ENCODE measurements at places on chromosomes 1 and 21. TPM values are rescaled to one million over a fixed set of nuclear protein-coding genes. Genes with fewer than 3 reads are reported as not detected.

DNA sequence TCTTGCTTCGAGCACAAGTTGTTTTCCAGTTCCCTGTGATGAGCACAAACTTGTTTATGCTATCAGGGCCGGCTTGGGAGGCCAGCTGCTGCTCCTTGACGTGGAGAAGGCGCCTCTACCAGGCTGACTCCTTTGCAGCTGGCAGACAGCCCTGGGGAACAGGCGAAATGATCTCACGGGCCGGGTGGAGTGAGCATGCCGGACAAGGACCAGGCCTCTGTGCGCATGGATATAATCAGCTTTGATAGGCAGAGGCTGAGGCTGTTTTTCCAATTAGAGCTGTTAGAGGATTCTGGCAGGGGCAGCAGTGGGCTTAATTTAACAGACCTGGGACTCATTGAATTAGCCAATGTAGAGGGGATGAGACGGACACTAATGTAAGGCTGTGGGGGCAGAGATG lies 38.9 kb downstream of the FAM163A start:
- DNase-seq, result no peak
- H3K27me3 ChIP-seq, result peaks cover 5% of the 10 kb centered on the region
- peaks cover 33% of the 10 kb centered on the region for H3K4me1 ChIP-seq
- no peaks in the 10 kb centered on the region for H3K36me3 ChIP-seq

DNA sequence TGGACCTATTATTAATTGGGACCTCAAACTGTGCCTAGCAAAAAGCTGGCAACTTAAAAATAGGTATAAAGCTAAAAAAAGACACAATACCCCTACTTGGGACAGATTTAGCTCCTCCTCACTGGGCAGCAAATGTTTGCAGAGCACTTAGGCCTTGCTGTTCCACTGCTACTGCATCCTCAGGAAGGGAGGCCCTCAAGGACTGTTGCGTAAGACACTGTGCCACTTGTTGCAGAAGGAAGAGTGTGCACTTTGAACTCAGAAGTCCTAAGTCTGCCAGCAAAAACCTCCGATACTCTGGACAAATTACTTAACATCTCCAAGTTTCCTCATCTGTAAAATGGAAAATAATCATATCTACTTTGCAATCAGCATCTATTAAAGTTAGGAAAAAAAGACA lies 322.9 kb downstream of the BARHL2 start:
- no peaks in the 10 kb centered on the region for H3K27me3 ChIP-seq
- no peaks in the 10 kb centered on the region for H3K36me3 ChIP-seq
- no peaks in the 10 kb centered on the region for H3K4me1 ChIP-seq
- no peak overlapping the region for H3K27ac ChIP-seq
- no peak for DNase-seq

The LEPR gene
- 4.3 TPM for total RNA-seq

The SLC35F3 gene
- total RNA-seq, result 0.25 TPM

The DIO1 gene
- total RNA-seq, result not detected

DNA sequence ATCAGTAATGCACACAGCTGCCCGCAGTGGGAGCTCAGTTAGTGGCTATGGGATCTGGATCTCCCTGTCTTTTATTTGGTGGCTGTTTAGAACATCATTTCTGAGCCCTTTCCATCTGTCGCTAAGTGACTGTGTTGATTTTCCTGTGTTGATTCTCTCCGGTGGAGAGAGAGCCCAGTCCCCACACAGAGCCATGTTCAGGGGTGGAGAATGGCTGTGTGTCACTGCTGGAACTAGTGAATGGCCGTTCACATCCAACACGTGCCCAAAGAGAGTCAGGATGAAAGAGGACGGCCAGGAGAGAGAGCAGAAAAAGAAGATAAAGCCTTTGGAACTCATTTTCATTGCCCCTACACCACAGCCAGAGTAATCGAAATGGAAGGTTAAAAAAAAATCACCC lies 76.2 kb downstream of the FBXO2 start:
- H3K36me3 ChIP-seq, result no peaks in the 10 kb centered on the region
- no peaks in the 10 kb centered on the region for H3K4me1 ChIP-seq
- no peak for DNase-seq
- H3K4me3 ChIP-seq, result no peak overlapping the region
- H3K27me3 ChIP-seq, result peaks cover 74% of the 10 kb centered on the region

The CLDN19 gene
- 1.6 TPM for total RNA-seq

- peaks cover 5% of the 10 kb centered on the region for H3K27me3 ChIP-seq
- no peak overlapping the region for H3K27ac ChIP-seq
- no peak overlapping the region for H3K4me3 ChIP-seq
- H3K36me3 ChIP-seq, result no peaks in the 10 kb centered on the region
Measured at GRCh38 chr1:206925106-206925736, 3.5 kb upstream of the FCMR start.

The SCAMP3 gene
- total RNA-seq, result 49.8 TPM

- peaks cover 6% of the 10 kb centered on the region for H3K4me1 ChIP-seq
- peaks cover 61% of the 10 kb centered on the region for H3K27me3 ChIP-seq
- DNase-seq, result no peak
- H3K4me3 ChIP-seq, result peak overlapping the region; percentile 40
- no peaks in the 10 kb centered on the region for H3K36me3 ChIP-seq
- no peak overlapping the region for H3K27ac ChIP-seq
Measured at GRCh38 chr1:21667348-21668231, 1.6 kb downstream of the RAP1GAP start.

DNA sequence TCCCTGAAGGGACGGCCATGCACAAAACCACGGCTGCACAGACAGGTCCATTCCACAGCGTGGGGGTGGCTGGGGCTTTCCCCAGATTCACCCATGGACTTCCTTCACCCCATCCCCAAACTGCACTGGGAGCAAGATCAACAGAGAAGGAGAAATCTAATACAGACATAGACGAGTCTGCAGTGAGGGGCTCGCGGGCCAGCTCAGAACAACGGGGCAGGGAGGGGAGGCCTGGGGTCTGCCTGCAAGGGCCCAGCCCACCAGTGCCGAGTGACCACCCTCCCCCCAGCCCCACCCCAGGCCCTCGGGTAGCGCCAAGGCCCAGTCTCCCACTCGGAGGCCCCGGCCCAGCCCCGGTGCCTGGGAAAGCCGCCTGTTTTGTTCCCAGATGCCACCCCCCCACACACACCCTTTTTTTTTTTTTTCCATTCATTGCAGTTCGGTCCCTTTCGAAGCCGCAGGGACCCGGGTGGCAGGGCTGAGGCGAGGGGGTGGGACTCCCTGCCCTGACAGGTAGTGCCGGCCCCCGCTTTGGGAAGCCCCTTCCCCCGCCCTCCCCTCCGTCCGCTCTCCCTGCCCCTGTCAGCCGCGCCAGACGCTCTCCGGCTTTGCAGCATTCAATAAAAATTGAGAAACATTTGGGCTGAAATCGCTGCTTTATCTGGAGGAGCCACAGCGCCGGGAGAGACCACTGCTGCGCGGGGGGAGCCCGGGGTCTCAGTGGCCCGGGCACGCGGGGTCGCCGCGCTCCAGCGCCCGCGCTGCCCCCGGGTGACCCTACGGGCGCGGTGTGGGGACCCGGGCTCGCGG lies 543 bp upstream of the EPHB2 start:
- peak overlapping the region; percentile 93 for H3K27ac ChIP-seq
- DNase-seq, result peak; percentile 75
- no peaks in the 10 kb centered on the region for H3K36me3 ChIP-seq
- peaks cover 48% of the 10 kb centered on the region for H3K4me1 ChIP-seq

DNA sequence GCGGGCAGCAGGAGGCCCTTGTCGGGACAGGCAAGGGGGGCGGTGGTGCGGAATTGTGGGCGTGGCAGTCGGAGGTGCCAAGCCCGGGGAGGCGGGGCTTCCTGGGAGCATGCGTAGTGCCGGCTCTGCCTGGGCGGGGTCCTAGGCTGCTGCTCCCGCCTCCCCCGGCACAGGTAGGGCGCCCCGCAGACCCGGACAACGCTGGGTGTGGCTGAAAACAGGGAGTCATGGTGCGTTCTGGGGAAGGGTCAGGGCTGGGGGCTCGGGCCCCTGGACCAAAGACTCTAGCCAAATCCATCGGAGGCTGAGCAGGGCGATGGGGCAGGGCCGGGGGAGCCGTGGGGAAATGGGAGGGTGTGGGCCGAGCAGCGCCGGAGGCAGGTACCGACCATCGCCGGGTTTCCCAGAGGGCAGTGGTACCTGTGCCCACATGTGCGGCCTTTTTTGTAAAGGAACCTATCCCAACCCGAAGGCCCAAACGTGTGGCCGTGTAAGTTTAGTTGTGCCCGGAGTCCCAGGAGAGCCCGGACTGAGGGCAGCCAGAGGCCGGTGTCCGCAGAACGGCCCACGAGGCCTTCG lies 231.9 kb downstream of the SDCCAG8 start:
- H3K4me1 ChIP-seq, result peaks cover 5% of the 10 kb centered on the region
- H3K27ac ChIP-seq, result peak overlapping the region; percentile 30
- DNase-seq, result no peak
- H3K27me3 ChIP-seq, result no peaks in the 10 kb centered on the region

The FCRL2 gene
- total RNA-seq, result not detected

- H3K27me3 ChIP-seq, result no peaks in the 10 kb centered on the region
- peaks cover 6% of the 10 kb centered on the region for H3K4me1 ChIP-seq
- DNase-seq, result no peak
- H3K4me3 ChIP-seq, result no peak overlapping the region
- H3K36me3 ChIP-seq, result peaks cover 5% of the 10 kb centered on the region
Measured at GRCh38 chr1:229133811-229134210, 137.1 kb upstream of the RAB4A start.

The S100A2 gene
- 0.51 TPM for total RNA-seq

The NPHS2 gene
- total RNA-seq, result not detected

DNA sequence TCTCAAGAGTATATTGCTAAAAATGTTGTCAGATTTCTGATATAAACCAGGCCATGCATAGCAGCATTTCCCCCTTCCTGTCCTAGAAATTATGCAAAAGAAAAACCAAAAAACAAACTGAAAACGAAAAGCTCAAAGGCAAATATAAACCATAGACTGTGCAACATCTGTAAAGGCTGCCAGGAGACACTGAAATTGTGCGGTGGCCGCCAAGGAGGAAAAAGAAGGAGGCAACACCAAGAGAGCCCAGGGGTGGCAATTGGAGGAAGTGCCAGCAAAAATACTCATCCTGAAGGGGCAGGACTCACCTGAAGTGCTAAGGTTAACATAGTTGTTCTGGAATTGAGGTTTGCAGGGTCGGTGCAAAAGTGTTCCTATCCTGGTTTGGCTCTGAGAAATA lies 92.0 kb downstream of the RWDD3 start:
- no peak for DNase-seq
- H3K4me3 ChIP-seq, result no peak overlapping the region
- no peak overlapping the region for H3K27ac ChIP-seq

DNA sequence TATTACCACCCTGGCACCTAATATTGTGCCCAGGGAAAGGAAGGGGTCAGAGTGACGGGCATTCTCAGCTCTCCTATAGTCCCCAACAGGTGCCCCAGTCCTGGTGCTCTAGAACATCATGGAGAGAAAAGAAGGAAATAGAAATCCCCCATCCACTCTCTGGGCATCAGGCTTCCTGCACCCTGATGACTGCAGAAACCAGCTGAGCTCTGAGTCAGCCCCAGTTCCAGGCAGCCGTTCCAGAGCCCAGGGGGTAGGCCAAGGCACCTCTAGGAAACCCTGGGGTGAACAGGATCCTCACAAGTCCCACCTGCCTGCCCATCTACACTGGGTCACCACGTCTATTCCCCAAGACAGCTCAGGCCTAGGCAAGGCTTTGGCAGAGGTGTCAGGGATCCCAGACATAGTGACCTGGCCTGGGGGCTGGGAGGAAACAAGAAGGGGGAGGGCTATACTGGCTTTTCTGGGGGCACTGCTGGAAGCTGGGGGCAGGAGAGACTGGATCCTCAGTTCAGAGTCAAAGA lies 709 bp downstream of the NECTIN4 start:
- peaks cover 88% of the 10 kb centered on the region for H3K4me1 ChIP-seq
- H3K4me3 ChIP-seq, result peak overlapping the region; percentile 69
- H3K27me3 ChIP-seq, result no peaks in the 10 kb centered on the region

The TAS1R1 gene
- total RNA-seq, result not detected

The TEKT2 gene
- total RNA-seq, result 2.6 TPM

GRCh38 chr1:193301746-193302145 lies 115.3 kb upstream of the B3GALT2 start:
- no peak for DNase-seq
- H3K27ac ChIP-seq, result no peak overlapping the region
- H3K4me3 ChIP-seq, result no peak overlapping the region
- peaks cover 3% of the 10 kb centered on the region for H3K36me3 ChIP-seq
- peaks cover 5% of the 10 kb centered on the region for H3K4me1 ChIP-seq
- H3K27me3 ChIP-seq, result no peaks in the 10 kb centered on the region

DNA sequence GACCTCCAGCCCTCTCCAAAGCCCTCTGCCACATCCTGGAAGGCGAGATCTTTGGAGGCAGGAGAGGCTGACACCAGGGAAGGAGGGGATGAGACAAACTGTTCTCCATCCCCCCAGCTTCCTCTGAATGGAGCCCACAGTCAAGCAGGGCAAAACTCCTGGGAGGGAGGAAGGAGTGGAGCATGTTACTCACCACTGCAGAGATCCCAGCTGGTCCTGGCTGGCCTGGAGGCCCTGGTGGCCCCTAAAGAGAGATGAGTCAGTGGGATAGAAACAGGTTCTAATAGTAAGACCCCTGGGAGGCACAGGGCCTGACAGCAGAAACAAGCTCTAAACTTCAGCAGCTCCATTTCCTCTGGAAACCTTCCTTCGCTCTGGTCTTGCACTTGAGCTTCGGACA lies 14.0 kb upstream of the PEF1 start:
- no peaks in the 10 kb centered on the region for H3K27me3 ChIP-seq
- H3K36me3 ChIP-seq, result peaks cover 27% of the 10 kb centered on the region
- no peak overlapping the region for H3K4me3 ChIP-seq
- no peak for DNase-seq

The TTC24 gene
- not detected for total RNA-seq

GRCh38 chr21:38680401-38680800 lies 125.3 kb upstream of the ETS2 start:
- H3K27ac ChIP-seq, result no peak overlapping the region
- DNase-seq, result no peak
- H3K4me1 ChIP-seq, result peaks cover 18% of the 10 kb centered on the region
- peaks cover 30% of the 10 kb centered on the region for H3K27me3 ChIP-seq
- no peaks in the 10 kb centered on the region for H3K36me3 ChIP-seq
- H3K4me3 ChIP-seq, result no peak overlapping the region

GRCh38 chr1:225684741-225685140 lies 31.8 kb upstream of the ENAH start:
- no peaks in the 10 kb centered on the region for H3K4me1 ChIP-seq
- H3K27ac ChIP-seq, result no peak overlapping the region
- no peak for DNase-seq
- H3K27me3 ChIP-seq, result no peaks in the 10 kb centered on the region
- H3K36me3 ChIP-seq, result no peaks in the 10 kb centered on the region

GRCh38 chr1:201116091-201116490 lies 3.9 kb upstream of the CACNA1S start:
- H3K4me3 ChIP-seq, result no peak overlapping the region
- DNase-seq, result no peak
- peaks cover 58% of the 10 kb centered on the region for H3K27me3 ChIP-seq
- no peaks in the 10 kb centered on the region for H3K4me1 ChIP-seq
- no peaks in the 10 kb centered on the region for H3K36me3 ChIP-seq

Data from mesothelial cell of epicardium (in vitro differentiated cells).